Tibial nerve (tissue), 4 donors: ENCODE measurements at places on chromosomes 16 and 17.

DNA sequence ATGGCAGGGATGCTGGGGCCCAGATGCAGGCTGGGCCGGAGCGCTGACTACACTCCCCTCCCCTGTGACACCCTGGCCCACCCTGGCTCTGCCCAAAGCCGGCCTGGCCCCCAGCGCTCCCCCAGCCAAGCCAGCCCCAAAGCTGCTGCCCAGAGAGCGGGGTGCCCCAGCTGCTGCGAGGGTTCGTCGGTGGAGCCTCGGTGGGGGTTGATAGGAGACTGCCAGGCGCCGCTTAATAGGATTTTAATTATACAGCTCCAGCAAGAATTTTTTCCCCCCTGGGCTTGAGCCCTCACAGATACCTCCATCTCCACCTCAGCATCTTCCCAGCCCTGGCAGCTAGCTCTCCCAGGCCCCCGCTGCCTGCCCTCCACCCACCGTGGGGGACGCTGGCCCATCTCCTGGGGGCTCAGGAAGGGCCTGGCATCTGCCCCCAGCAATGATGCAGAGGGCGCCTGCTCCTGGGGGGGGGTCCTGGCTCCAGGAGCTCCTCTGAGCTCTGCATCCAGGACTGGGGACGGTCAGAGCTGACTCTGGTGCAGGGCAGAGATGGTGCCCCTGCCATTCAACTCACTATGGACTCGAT is 36.8 kb upstream of the DLX4 start:
- H3K27ac ChIP-seq: no peak overlapping the region
- H3K4me3 ChIP-seq: no peak overlapping the region
- DNase-seq: no peak
- H3K36me3 ChIP-seq: no peaks in the 10 kb centered on the region

GRCh38 chr16:84764970-84765369 is 54.8 kb upstream of the CRISPLD2 start:
- no peaks in the 10 kb centered on the region for H3K27me3 ChIP-seq
- no peak overlapping the region for H3K27ac ChIP-seq
- peaks cover 19% of the 10 kb centered on the region for H3K4me1 ChIP-seq
- peaks cover 17% of the 10 kb centered on the region for H3K36me3 ChIP-seq
- no peak for DNase-seq
- H3K4me3 ChIP-seq: no peak overlapping the region

GRCh38 chr17:61847659-61848058 is 15.7 kb downstream of the BRIP1 start:
- no peaks in the 10 kb centered on the region for H3K4me1 ChIP-seq
- no peak for DNase-seq
- H3K36me3 ChIP-seq: no peaks in the 10 kb centered on the region
- no peak overlapping the region for H3K27ac ChIP-seq
- no peak overlapping the region for H3K4me3 ChIP-seq

DNA sequence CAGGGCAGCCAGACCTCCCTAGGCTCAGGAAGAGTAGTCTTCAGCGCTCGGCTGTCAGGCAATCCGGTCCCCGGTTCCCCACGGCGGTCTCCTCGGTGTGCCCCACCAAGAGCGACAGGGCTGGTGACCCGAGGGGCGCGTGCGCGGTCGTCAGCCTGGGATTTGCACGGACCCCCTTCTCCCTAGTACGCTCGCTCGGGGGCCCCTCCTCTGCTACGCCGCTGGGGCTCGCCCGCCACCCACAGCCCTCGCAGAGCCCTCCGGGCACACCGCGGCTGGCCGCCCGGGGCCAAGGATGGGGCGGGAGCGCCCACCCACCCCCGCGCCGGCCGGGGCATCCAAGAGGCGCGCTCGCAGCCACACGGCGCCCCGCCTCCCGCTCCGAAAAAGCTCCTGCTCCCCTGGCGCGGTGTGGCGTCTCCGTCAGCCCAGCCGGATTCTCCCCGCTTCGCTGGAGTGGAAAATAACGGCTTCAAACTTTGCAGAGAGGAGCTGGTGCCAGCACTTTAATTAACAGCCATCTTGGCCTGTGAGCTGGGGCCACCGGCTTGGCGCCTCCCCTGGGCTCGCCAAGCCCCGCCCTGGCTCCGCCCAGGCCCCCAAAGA is 2.1 kb upstream of the C1QL1 start:
- H3K4me3 ChIP-seq: peak overlapping the region; percentile 33
- H3K4me1 ChIP-seq: peaks cover 42% of the 10 kb centered on the region

- no peak overlapping the region for H3K4me3 ChIP-seq
- no peak overlapping the region for H3K27ac ChIP-seq
- no peak for DNase-seq
- H3K4me1 ChIP-seq: peaks cover 56% of the 10 kb centered on the region
- no peaks in the 10 kb centered on the region for H3K27me3 ChIP-seq
- H3K36me3 ChIP-seq: peaks cover 7% of the 10 kb centered on the region
These were observed 2.4 kb downstream of the VEZF1 start for GRCh38 chr17:57985675-57985974.

GRCh38 chr16:79150151-79150550 is 450.4 kb downstream of the MAF start:
- H3K4me3 ChIP-seq: no peak overlapping the region
- H3K27ac ChIP-seq: no peak overlapping the region

- DNase-seq: peak; percentile 41
- H3K4me3 ChIP-seq: peak overlapping the region; percentile 77
- peak overlapping the region; percentile 91 for H3K27ac ChIP-seq
- no peaks in the 10 kb centered on the region for H3K36me3 ChIP-seq
These were observed 540 bp upstream of the ACLY start for GRCh38 chr17:41919165-41919817.

DNA sequence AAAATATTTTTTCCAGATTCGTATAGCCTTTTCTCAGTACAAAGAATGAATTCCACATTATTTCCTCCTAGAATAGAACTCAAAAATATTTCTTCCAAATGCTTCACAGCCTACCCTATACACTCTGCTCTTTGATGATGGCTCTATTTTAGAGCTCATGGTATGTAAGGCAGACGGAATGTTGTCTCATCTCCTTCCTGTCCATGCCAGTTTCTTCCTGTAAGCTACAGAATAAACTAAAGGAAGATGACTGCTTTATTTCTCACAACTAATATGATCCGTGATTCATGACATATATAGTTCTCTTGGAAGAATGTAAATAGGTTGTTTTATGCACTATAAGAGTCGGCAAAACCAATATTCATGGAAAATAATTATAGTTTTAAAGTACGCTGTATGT is 723.1 kb downstream of the CDH11 start:
- no peak overlapping the region for H3K27ac ChIP-seq
- no peak for DNase-seq
- H3K27me3 ChIP-seq: no peaks in the 10 kb centered on the region
- no peaks in the 10 kb centered on the region for H3K4me1 ChIP-seq
- H3K36me3 ChIP-seq: no peaks in the 10 kb centered on the region

DNA sequence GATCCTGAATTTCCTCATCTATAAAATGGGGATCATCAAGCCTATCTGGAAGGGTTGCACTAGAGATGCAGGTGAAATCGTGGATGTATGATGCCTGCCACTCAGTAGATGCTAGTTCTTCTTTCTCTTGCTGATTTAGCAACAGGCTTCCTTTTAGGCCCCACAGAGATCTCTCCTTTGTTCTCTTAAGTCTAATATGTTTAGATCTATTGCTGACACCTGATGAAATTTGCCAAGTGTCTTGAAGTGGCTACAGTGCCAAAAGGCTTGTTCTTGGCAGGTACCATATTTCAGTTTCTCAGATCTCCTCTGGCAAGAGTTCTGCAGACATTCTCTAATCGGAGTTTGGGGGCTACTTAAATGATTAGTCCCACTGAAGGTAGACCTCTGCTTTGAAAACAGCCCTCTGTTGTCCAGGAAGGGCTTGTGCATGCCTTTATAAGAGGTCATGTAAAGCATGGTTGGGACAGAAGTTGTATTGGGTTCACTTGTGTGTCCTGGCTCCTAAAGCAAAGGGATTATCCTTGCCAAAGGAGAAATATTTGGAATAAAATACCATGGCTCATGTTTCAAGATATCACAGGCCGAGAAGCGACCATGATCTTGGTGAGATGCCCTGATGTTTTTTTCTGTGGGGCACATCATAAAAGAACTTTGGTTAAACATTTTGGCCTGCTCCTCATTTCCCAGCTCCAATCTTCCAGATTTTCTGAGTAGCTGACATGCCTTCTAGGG is 234.0 kb downstream of the MSI2 start:
- no peak overlapping the region for H3K4me3 ChIP-seq
- no peak overlapping the region for H3K27ac ChIP-seq
- H3K36me3 ChIP-seq: no peaks in the 10 kb centered on the region
- H3K4me1 ChIP-seq: peaks cover 8% of the 10 kb centered on the region

DNA sequence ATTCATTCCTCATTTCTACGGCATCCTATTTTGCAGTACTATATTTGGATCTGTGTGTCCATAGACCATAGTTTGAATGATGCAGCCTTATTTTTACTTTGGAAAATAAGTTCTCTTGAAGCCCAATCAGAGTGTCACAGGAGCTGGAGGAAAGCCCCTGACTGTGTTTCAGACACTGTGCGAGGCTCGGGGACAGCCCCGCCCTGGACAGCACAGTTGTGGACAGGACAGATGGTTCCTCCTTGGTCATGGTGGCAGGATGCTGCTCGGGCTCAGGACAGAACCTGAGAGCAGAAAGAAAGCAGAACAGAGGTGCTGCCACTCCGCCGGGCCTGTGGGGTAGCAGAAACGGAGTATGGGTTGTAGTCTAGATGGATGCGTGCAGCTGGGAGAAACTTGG is 22.9 kb downstream of the BANP start:
- H3K36me3 ChIP-seq: no peaks in the 10 kb centered on the region
- no peaks in the 10 kb centered on the region for H3K4me1 ChIP-seq
- no peak for DNase-seq

DNA sequence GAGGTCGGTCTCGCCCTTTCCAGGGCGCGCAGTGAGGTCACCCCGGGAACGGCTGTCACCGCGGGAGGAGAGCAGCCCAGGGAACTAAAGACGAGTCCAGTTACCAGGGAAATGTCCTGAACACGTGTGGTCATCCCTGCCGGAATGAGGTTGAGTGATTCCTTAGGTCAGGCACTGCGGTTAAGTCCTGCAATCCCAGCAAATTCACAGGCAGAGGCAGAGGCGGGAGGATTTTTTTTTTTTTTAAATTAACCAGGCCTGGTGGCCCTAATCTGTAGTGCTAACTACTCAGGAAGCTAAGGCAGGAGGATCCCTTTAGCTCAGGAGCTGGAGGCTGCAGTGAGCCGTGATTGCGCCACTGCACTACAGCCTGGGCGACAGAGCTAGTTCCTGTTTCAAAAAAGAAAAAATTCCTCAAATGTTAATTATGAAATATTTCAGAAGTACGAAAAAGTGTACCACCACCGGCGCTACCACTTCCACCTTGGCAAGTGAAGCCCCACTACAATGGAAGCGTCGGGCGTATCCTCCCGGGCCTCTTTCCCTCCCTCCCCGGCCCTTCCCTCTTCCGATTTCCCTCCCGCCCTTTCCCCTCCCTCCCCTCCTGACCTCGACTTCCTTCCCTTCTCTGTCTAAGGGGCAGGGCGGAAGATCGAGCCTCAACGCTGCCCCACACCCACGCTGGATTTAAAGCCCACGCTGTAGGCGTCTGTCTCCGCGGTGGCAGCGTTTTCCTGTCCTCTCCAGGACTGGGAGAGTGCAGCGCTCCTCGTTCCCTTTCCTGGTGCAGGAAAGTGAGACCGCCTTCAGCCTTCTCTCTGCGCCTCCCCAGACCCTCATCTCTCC is 27.3 kb downstream of the SLFN11 start:
- H3K4me1 ChIP-seq: peaks cover 35% of the 10 kb centered on the region
- peak overlapping the region; percentile 77 for H3K27ac ChIP-seq
- no peaks in the 10 kb centered on the region for H3K36me3 ChIP-seq
- H3K4me3 ChIP-seq: peak overlapping the region; percentile 31
- H3K27me3 ChIP-seq: no peaks in the 10 kb centered on the region
- peak; percentile 66 for DNase-seq

GRCh38 chr17:57833179-57833939 is 16.5 kb downstream of the MRPS23 start:
- H3K4me3 ChIP-seq: peak overlapping the region; percentile 51
- H3K27ac ChIP-seq: no peak overlapping the region
- peaks cover 19% of the 10 kb centered on the region for H3K4me1 ChIP-seq

DNA sequence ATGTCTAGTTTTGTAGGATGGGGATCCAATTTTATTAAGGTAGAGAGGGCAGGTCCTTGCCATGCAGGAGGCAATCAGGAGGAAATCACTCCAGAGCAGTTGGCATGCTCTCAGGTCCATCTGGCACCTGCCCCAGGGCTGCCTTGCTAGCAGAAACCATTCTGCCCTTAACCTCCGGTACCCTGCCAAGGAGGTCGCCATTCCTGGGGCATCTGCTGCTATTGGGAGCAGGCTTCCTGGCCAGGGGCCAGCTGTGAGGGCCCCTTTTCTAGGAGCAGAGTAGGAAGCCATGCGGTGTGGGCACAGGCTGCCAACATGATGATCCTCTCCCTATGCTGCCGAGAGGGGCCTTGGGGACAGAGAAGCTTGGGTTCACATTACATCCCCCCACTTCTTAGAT is 47.6 kb upstream of the MGAT5B start:
- no peaks in the 10 kb centered on the region for H3K27me3 ChIP-seq
- no peak overlapping the region for H3K4me3 ChIP-seq
- no peak overlapping the region for H3K27ac ChIP-seq
- no peaks in the 10 kb centered on the region for H3K4me1 ChIP-seq
- no peaks in the 10 kb centered on the region for H3K36me3 ChIP-seq

DNA sequence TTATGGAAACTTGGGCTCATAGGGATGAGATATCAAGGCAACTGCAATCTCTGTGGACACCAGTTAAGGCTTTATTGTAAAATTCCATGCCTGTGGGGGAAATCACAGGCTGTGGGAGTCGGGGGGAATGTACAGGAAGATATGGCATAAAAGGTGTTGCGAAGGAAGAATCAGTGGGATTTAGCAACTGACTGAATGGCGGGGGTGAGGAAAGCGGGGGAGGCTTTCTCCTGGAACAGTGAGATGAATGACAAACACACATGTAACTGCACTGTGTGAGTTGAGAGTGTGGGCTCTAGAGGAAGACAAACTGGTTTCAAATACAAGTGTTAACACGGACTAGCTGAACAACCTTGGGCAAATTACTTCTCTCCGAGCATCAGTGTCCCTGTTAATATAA is 143.7 kb downstream of the PRKCB start:
- no peak for DNase-seq
- no peaks in the 10 kb centered on the region for H3K4me1 ChIP-seq
- no peaks in the 10 kb centered on the region for H3K36me3 ChIP-seq
- no peaks in the 10 kb centered on the region for H3K27me3 ChIP-seq
- H3K27ac ChIP-seq: no peak overlapping the region

- H3K4me1 ChIP-seq: no peaks in the 10 kb centered on the region
- H3K36me3 ChIP-seq: no peaks in the 10 kb centered on the region
- no peak overlapping the region for H3K27ac ChIP-seq
- no peaks in the 10 kb centered on the region for H3K27me3 ChIP-seq
- peak; percentile 4 for DNase-seq
These were observed 94.5 kb downstream of the METRNL start for GRCh38 chr17:83173914-83174361.

DNA sequence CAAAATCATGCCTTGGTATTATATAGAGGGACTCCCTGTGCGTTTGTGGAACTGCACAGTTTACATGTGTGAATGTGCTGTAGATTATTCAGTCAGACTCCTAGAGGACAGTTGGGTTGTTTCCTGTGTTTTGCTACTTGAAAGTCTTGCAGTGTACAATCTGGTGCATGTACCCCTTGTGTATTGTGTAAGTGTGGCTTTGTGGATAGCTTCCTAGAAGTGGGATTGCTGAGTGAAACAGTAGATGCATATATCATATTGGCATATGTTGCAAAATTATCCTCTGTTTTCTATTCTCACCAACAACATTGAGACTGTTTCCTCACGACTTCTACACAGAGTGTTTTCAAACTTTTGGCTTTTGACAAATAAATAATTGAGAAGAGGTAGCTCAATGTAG is 263.7 kb downstream of the MAP2K6 start:
- no peak for DNase-seq
- H3K27ac ChIP-seq: no peak overlapping the region
- H3K36me3 ChIP-seq: no peaks in the 10 kb centered on the region
- H3K27me3 ChIP-seq: no peaks in the 10 kb centered on the region
- H3K4me1 ChIP-seq: no peaks in the 10 kb centered on the region
